Activated T-helper 1 cell treated with anti-CD3 and anti-CD28 coated beads, Interleukin-2, amount 50 U/mL, for 16 hours (primary cell): ENCODE measurements at places on chromosomes 1 and 21.

- DNase-seq, result no peak
Observed at GRCh38 chr1:184153731-184154130, 102.2 kb downstream of the TSEN15 start.

DNA sequence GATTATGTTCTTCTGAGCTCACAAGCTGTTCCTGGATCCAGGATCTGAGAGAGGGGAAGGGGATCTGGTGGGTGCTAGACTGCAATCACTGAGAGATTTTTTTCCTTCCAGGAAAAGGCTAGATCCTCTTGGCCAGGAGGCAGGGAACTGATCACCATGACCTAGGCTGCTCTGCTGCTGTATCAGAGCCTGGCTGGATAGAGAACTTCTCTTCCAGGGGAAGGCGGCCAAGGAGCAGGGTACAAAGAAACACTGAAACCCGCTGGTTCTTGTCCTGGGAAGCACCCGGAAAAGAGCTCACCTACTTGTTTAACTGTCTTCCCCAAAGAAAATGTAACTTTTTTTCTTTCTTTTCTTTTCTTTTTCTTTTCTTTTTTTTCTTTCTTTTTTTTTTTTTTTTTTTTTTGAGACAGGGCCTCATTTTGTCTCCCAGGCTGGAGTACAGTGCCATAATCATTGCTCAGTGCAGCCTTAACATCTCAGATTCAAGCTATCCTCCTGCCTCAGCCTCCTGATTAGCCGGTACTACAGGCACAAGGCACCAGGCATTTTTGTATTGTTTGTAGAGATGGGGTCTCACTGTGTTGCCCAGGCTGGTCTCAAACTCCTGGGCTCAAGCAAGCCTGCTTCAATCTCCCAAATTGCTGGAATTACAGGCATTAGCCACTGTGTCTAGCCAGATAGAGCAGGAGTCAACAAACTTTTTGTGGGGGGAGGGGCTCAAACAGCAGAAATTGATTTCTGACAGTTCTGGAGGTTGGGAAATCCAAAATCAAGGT lies 12.4 kb upstream of the RPS6KA1 start:
- DNase-seq, result no peak

GRCh38 chr21:32951041-32951440 lies 74.7 kb upstream of the OLIG2 start:
- no peak for DNase-seq

DNA sequence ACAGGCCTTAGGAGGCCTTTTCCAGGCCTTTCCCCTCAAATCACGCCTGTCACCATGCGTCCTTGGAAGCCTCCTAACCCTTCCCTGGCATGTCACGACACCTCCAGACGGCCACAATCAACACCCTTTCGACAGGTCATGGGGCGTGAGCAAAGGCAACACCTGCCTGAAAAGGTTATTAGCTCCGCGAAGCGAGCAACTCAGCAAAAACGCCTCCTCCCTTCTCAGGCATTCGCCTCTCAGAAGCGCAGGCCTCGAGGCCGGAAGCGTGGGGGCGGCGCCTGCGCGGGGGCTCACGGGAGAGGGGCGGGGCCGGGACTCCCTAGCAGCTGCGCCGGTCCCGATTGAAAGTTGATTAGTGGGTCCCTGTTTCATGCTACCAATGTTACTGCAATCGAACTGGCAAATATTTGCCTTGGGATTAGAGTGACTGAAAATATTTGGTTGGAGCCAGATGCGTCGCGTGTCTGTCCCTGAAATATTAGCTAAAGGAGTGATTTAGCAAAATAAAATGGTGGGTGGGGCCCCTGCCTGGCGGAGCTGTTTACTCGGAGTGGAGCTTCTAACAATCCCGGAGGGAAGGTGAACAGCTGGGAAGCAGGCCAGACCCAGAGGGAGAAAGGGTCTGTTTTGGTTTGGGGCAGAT lies 44.9 kb downstream of the GFI1 start:
- no peak for DNase-seq

GRCh38 chr1:179175011-179175841 lies 54.3 kb downstream of the ABL2 start:
- DNase-seq, result no peak

- DNase-seq, result no peak
Observed at GRCh38 chr1:114627107-114627506, 42.7 kb downstream of the DENND2C start.

DNA sequence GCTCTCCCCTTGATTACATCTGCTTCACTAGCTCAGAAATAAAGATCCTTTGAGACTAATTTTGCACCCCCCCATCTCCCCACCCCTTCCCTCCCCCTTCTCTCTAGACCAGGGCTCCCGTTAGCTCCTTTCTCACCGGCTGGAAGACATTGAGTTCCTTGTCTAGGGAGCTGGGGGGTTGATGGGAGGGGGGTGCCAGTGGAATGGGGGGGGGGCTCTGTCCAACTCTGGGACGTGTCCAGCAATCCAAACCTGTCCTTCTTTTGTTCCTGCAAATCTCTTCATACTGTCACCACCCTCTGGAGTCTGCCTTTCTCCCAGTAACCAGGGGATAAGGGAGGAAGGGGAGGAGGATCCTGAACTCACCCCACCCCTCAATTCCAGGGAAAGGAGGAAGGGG lies 61.9 kb downstream of the RHBG start:
- no peak for DNase-seq

- no peak for DNase-seq
Observed at GRCh38 chr1:54987427-54987826, 7.0 kb downstream of the TMEM61 start.

- DNase-seq, result no peak
Observed at GRCh38 chr1:80535466-80535865, 1265.3 kb upstream of the ADGRL2 start.

GRCh38 chr1:86247597-86248279 lies 91.2 kb upstream of the COL24A1 start:
- no peak for DNase-seq

DNA sequence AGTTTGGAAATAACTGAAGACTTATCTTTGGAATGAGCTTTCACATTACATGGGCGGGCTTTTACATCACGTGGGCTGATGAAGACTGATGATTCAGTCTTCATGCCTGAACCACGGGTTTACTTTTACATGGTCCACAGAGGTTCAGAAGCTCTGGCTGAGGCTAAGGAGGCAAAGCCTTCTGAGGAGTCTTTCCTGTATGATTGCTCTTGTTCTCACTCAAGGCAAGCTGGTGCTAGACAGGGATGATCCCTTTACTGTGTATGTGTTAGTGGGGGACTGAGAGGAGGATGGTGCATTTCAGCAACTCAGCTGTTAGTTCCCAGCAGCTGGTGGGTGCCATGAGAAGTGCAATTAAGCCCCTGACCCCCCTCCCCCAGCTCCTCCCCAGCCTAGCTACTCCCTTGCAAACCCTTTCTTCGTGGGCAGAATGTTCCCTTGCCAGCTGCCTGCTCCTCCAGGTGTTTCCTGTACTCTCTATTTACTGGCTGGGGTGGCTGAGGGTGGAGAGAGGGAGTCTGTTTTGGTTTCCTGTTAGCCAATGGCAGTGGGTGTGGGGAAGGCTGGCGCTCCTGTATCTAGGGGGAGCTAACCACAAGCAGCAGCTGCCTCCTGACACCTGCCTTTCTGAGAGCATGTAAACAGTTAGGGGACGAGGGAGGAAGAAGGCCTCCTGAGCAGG lies 15.4 kb downstream of the BTG2 start:
- DNase-seq, result peak; percentile 58

- DNase-seq, result no peak
Observed at GRCh38 chr1:231463541-231463940, 41.5 kb upstream of the EGLN1 start.

DNA sequence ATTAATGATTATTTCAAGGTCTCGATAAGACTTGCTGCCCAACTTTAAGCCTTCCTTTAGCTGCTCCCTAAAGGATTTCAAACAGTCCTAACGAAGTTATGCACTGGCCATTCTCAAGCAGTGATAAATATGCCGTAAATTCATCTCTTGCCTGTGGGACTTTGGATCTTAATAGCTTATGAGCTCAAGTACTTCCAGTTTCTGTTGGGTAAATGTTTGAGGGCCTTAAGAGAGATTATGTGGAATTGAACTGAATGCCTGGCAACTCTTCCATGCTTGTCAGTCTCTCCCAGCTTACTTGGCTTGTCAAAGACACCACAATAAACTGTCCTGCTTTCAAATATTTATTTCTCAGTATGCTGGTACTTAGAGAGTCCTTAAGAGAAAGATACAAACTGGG lies 3.5 kb upstream of the OR10J4 start:
- DNase-seq, result no peak

DNA sequence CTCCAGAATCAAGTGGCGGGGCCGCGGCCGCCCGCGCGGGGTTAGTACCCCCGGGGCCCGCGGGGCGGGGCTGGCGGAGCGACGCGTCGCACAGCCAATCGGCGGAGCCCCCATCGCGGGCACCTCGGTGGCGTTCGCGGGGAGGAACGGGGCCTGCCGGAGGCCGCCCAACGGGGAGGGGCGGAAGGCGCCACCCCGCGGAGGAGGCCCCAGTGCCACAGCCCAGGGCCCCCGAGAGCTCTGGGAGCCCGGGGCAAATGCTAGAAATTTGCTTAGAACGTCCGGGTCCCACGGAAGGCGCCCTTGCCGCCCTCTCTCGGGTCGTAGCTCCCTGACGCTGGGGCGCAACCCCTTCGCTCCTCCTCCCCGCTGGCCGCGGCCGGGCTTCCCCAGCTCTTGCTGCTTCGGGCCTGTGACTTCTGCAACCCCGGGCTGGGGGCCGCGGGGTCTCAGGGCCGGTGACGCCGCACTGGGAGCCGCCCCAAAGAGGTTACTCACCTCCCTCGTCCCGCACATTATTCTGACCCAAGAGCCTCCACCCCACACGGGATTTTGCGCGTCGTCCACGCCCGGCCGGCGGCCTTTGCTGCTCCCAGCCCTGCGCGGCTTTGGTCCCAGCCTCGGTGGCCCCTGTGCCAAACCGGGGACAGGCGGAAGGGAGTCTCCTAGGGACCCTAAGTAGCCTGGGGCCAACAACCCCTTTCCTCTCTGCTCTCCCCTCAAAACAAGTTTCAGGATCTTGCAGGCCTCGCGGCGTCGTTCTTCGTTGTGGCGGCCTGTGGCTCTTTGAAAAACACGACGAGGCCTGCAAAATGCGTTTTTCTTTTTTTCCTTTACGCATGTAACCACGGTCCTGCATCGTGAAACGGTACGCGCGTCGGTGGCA lies at the start of gene RUNX3:
TSS of gene RUNX3 (minus strand) at position 17 of the 886 bp plus-strand sequence. CDS start 408 bp downstream, outside the sequence.
- DNase-seq, result peak; percentile 89

DNA sequence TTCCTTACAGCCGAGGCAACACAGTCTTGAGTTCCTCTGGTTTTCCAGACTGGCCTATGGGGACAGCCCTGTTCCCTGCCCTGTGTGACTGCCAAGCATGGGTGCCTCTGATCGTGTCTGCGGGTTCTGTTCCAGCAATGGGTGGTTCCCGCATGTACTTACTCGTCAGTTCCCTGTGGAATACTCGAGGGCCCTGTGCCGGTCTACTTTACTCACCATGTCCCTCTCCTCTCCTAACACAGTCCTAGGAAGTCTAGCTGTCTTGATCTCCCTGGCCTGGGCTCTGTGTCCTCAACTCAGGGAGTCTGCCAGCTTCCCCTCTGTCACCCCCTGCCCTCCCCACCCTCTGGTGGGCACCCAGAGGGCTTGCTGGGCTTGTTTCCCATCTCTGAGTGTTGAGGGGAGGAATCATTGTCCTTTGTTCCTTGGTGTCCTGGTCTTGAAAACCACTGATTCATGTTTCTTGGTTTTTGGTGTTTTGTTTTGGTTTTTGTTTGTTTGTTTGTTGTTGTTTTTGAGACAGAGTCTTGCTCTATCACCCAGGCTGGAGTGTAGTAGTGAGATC lies 36.0 kb downstream of the TRAPPC10 start:
- DNase-seq, result no peak

GRCh38 chr1:41810446-41810845 lies 108.3 kb downstream of the HIVEP3 start:
- no peak for DNase-seq

DNA sequence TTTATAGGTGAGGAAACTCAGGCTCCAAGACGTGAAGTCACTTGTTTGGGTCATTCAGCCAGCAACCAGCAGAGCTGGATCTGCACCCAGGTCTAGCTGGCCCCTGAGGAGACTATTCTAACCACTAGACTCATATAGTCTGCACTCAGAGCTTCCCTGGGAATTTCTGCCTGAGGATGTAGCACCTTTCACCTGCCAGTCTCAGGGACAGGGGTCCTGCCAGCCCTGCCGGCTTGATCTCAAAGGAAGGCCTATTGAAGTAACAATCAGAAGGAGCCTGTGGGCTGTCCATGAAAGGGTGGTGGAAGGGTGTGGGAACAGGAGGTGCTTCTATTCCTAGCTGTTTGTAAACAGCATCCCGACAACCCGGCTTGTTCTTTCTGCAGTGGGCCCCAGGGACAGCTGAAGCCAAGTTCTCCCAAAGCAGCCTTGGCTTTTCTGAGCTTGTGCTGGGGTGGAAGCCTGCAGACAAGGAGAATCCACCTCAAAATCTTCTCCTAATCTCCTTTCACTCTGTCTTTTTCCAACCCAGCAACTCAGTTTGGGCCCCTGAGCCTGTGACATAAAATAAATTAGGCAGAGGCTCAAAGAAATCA lies 7.8 kb downstream of the LMOD1 start:
- DNase-seq, result no peak

DNA sequence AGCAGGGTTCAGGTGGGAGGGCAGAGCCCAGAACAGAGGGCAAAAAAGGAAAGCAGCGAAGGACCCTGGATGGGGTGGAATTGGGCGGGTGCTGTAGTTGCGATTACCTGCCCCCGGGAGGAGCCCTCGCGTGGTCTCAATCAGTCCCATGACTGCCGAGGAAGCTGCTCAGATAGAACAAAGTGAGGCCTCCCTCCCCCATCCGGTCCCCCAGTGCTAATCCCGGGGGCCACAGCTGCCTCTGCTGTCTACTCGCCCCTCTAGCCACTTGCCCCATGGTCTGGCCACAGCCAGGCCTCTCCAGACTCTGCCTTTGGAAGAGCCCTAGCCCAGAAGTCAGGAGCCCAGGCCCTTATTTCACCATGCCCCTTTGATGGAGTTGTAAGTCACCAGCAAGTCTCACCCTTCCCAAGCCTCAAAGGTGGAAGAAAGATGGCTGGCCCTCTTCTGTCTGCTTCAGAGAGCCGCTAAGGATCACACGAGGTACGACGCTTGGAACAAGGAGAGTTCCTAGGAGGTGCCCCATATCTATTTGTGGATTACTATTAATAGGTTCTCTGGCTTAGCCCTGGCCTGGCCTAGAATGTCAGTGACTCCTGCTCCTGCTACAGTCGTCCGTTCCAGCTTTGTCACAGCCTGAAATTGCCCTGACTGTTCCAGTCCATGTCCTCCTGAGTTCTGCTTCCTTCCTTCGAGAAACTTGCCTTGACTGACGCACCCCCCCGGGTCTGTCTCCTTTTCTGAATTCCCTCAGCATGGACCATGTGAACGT lies 16.4 kb downstream of the ECHDC2 start:
- no peak for DNase-seq

DNA sequence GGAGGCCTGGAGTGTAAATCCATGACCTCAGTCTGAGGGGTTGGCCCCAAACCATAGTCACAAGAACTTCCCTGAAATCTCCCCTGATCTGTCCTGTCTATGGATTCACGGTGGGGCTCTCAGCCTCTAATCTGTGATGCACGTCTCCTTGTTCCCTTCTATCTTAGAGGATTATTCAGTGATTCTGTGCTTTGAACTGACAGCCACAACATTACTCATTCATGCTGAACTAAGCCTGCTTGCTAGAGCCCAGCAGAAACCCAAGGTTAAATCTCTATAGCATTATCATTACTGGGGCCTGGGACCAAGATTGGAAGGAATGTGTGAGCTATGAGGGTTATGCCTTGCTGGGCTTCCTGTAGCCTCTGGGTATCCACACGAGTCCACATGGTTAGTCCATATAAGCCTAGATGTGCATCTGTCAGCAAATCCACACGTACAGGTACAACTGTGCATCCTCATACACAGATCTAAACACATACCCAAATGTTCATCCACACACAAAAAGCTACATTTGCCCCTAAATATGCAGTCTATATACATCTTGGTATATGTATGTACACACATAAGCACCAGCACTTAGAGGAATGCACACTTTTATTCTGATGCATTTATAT lies 22.4 kb upstream of the MAGOH start:
- DNase-seq, result no peak
